NCI-H1436 (cell line): ENCODE measurements at places on chromosomes 7 and 10.

DNA sequence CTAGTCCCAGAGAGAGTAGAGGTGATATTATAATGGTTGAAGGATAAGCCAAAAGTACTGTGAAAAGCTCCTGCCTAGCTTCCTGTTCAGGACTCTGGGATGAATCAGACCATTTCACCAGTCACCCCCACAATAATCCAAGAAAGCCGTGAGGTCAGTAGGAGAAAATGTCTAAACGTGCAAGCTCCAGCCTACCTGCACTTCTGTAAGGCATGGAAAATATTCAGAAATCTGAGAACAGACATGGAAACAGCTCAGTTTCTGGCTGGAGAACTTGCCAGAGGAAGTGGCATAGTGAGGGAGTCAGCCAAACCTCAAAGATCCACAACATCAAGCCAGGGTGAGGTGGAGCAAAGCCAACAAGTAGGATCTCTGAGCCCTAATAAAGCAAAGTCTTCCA lies 58.2 kb downstream of the ELAPOR2 start:
- no peak for DNase-seq

DNA sequence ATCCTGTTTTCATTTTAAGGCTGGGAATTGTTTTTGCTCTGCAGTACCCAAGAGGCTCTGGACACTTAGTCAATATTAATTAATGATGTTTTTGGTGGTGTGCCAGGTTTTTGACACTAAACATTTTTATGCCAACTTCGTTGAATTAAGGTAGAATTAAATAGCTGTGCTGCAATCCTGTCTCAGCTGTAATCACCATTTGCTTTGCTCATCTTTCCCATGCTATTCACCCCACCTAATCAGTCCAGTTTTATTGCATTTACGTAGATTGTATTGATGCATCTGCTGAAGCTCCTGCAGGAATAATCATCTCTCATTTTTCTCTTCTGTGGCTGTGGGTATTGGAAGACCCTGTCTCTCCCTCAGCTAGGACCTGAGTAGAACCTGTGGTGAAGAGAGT lies 52.6 kb upstream of the TRUB1 start:
- no peak for DNase-seq

DNA sequence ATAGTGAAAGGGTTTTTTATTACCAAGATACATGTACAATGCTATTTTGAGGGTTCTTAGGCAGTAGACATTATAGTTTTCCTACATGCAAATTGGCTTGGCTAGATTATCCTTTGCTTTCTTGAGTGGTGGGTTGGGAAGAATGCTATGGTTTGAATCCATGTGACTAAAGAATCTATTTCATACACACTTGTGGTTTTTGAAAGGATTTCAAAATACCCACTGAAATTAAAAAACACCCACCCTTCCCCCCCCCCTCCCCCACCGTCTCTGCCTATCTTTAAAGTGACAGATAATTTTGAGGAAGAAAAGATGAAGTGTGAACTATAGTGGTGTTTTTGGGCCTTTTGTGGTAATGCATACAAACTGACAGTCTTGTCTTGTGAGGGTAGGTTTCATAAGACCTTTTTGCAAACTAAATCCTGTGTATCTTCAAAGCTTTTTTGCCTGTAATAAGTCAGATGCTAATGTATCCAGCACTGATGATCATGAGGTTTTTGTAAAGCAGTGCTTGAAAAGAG lies 90.9 kb downstream of the TPST1 start:
- DNase-seq = no peak

DNA sequence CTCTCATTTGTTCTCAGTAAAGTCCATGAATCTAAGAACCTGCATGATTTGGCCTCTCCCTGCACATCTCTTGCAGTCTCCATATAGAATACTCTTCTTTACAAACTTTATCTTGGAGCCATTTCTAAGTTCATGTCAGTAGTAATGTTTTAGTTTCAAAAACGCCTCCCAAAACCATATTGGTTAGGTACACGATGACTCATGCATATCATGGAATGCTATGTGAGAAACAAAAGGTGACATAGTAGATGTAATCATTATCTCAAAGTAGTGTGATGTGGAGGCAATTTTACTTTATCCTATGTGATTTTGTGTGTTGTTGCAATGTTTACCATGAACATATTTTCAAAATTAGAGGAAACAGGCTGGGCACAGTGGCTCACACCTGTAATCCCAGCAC lies 520.7 kb downstream of the KCNMA1 start:
- DNase-seq = no peak

- no peak for DNase-seq
These were observed 181.4 kb upstream of the TNS3 start for GRCh38 chr7:47763063-47763974.

GRCh38 chr10:129199826-129200225 lies 267.2 kb upstream of the MGMT start:
- no peak for DNase-seq

- DNase-seq = no peak
These were observed 98.2 kb downstream of the PRPF18 start for GRCh38 chr10:13684806-13685482.

- no peak for DNase-seq
These were observed 5.0 kb upstream of the TNS3 start for GRCh38 chr7:47586925-47587324.

DNA sequence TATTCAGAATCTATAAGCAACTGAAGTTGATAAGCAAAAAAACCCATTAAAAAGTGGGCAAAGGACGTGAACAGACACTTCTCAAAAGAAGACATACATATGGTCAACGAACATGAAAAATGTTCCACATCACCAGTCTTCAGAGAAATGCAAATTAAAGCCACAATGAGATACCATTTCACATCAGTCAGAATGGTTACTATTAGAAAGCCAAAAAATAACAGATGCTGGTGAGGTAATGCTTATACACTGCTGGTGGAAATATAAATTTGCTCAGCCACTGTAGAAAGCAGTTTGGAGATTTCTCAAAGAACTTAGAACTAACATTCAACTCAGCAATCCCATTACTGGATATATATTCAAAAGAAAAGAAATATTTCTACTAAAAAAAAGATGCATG lies 332.8 kb upstream of the PLXDC2 start:
- no peak for DNase-seq

DNA sequence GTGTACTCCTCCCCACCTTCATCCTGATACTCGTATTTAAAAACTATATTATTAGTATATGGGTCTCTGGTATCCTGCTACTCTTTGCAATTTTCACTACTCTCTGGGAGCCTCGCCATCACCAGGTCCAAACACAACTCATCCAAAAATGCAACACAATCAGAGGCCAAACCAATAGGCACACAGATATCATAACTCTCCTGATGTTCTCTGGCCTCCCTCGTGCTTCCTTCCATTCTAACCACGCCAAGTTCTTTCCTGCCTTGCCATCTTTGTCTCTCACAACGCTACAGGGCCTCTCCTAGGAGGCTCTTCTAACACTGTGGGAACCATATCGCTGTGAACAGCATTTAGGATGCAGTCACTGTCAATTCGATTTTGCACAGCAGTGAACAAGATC lies 7.3 kb downstream of the RHEB start:
- no peak for DNase-seq

GRCh38 chr7:142752376-142753225 lies 3.3 kb downstream of the PRSS1 start:
- no peak for DNase-seq

DNA sequence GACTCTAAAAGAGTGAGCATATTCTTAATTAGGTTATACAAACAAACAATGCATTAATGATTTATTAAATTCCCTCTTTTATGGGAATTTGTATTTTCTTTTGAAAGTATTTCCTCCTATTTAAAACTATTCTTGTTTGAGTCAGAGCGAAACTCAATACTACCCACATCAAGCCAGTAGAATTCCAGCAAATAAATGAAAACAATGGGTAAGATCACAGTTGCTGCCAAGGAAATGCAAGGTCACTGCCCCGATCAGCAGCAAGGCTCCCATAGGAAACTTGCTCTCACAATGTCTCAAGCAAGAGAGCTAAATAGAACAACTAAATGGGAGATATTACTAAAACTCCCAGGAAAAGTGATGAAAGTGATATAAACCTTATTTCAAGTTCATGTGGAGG lies 206.3 kb downstream of the THSD7A start:
- DNase-seq = no peak

DNA sequence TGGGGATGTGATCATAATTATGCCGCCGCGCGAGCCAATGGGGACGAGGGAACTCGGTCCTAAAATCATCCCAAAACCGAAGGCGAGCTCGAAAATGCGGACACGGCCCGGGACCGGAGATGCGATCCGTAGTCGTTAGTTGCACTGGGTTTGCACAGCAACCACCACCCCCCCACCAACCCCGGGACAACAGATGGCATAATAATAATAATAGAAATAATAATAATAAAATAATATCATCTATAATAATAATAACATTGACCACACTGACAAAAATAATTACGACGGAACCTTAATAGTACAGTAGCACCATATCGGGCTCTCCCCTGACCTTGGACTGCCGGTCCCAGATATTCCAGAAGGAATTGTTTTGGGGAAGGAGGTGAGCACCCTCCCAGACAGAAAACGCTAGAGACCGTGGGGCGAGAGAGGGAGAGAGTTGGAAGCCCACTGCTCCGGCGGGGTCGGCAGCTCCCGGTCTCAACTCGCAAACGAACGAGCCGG lies 1.1 kb upstream of the EMX2 start:
- DNase-seq = no peak

DNA sequence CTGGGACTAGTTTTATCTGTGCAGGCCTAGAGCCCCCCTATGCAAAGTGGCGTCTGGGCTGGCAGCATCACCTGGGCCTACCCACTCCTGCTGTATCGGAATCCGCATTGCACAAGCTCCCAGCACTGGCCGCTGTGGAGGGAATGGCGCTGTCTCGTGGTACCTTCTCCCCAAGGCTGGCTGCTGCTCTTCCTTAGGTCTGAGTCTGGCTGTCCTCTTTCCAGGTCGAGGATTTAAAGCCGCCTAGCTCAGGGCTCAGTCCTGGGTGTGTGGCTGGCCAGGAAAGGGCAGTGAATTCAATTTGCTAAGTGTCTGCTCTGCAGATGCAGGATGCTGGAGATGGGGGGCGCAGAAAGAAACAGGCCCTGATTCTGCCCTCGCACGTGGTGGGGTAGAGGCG lies 44.7 kb downstream of the MGMT start:
- DNase-seq = no peak

DNA sequence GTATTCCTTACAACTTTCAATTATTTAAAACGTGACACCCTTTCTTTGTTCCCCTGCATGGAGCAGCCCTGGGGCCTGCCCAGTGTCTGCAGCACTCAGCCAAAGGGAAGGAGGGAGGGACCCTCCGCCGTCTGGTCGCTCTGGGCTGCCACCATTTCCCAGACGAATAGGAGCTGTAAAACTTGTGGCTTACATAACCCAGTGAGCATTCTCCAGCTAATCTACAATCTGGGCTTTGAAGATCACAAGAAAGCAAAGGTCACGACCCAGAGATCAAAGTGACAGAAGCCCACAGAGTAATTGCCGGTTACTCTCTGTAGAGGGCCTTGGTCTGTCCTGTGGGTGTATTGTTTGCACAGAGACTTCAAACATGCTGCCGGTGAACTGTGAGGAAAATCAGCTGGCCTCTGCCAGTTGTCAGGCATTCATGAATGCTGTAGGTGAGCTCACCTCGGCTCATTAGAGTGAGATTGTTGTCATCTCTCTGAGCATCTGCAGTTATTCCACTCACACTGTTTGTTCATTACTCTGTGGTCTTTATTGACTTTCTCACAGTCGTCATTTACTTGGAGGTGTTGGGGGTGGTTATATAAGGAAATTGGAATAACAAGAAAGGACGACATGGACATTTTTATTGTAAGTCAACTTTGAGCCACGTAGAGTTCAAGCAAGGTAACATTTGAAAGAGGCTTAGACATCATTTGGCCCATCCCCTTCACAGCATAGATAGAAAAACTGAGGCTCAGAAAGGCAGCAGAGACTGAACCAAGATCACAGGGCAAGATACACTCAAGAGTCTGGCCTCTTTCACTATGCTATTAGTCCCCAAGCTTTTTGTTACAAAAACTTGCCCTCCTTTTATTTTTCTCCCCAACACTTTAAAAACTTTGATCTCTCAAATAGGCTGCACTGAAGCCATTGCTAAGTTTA lies 619.8 kb downstream of the LRMDA start:
- no peak for DNase-seq

GRCh38 chr10:129810-130209 lies 5.4 kb upstream of the ZMYND11 start:
- no peak for DNase-seq

DNA sequence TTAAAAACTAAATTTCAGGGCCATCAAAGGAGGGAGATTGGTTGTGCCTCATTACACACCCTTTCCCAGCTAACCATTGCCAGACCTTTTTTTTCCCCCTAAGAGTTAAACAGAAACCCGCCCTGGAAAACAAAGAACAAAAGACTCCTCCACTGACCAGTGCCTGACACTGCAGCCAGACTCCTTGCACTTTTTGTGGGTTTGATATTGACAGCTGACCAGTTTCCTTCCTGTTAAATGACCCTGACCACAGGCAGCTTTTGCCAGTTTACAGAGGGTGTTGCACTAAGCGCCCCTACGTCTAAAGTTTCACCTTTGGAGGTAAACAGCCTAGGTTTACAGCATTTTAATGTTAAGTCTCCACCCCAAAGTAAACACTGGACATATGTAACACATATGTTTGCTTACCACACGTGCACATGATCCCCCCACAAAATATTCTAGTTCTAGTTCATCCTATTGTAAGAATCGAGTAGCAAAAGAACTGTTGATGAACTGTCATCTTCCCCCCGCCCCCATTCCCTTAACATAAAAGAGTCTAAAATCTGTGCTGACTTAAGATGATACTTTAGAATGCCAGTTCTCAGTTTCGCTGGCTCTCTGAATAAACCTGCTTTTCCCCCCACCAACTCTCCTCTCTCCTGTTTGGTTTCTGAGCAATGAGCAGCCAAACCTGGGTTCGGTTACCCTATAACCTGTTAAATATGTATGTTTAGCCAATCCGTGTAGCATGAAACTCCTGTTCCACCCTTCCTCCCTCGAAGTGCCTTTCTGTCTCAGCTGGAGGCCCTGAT lies 38.0 kb downstream of the FOXI2 start:
- no peak for DNase-seq

GRCh38 chr10:131266936-131267813 lies 44.3 kb downstream of the TCERG1L start:
- DNase-seq = no peak

DNA sequence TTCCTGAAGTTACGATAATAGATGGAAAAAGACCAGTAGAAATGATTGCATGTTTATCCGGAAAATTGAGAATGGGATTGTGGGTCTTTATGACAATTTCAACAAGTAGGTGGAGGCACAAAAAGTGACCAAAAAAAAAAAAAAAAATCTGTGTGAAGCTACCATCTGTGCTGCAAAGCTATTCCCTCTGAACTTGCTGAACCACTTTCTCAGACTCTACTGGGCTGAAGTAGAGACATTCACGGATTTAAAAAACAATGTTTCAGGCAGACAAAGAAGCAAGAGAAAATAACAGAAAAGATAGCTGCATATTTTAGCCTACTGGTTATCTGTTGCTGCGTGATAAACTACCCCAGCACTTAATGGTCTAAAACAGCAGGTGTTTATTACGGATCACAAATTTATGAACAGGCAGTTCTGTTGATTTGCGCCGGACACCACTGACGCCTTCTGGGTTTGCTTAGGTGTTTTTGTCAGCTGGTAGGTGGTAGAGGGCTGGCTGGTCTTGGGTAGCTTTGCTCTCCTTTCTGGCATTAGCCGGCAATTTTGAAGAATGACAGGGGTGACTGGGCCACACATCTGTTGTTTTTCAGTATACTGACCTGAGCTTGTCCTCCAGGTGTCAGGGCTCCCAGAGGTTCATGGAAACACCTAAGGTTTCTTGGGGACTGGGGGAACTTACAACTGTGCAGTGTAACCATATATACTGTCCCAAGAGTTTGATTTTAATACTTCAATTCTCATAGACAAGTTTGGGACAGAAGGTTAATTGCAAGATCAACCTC lies 665.1 kb downstream of the CCSER2 start:
- no peak for DNase-seq
